Left ventricle myocardium inferior (tissue), 1 donor: ENCODE measurements at places on chromosomes 16 and 17. TPM values are rescaled to one million over a fixed set of nuclear protein-coding genes. Genes with fewer than 3 reads are reported as not detected.

DNA sequence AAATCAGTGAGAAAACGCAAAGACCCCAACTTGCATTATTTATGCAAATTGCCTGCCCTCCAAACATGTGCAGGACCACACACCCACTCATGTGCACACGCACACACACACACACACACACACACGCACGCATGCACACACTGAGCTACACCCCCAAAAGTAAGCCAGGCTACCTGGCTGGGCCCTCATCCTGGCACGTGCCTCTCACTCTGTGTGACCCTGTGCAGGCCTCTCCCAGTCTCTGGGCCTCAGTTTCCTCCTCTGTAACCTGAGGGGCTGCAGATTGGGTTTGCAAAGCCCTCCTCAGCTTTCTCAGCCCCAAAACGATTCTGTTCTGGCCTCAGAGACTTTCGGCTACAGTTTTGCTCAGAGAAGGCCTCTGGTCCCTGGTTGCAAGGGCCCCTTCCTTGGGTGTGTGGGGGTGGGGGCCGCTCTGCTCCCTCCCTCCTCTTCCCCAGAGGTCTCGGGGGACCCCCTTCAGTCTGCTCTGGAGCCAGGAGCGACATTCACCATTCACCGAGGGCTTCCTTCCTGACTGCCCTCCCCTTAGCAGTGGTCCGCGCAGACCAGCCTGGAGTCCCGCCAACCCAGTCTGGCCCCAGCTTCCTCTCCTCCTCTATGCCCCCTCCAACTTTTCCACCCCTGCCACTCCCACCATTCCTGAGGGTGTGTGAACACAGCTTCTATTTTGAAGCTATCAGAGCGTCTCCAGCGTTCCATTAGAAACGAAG, 5.4 kb upstream of the PIK3R6 start:
- no peak for DNase-seq

DNA sequence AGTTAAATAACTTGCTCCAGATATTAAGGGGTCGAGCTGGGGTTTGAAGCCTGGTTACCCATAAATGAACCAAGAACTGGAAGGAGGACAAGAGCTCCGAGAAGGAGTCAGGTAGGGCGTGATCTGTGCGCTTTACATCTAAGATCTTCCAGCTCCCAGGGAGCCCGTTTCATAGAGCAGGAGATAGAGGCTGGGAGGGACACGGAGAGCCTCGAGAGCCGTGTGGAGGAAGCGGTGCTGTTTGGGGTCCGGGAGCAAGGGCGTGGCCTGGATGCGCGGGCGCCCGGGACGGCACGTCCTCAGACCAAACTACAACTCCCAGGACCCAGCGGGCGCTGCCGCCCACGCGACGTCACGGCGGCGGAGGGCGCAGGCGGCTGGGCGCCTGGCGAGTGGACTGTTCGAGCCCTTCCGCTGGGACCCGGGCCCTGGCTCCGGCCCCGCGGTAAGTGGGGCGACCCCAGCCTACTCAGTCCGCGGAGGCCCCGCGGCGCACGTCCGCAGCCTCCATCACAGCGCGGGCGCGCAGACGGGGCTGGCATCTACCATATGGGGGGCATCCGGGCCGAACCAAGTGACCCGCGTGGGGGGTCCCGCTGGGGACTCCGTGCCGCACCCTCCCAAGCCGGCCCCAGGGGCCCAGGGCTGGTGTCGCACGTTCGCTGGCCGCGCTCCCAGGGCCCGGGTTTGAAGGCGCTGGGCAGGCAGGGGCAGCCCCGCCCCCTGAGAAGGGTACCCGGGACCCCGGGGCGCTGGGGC, at the start of gene BCKDK:
TSS of gene BCKDK (plus strand) at position 352 of the 759 bp plus-strand sequence. CDS start 838 bp downstream, outside the sequence.
- DNase-seq = peak; percentile 87

GRCh38 chr16:21645261-21645721, 7.1 kb downstream of the IGSF6 start:
- DNase-seq = no peak

- no peak for DNase-seq
Observed at GRCh38 chr17:27518545-27519521, 62.6 kb downstream of the KSR1 start.

GRCh38 chr16:74867281-74867849, 92.7 kb upstream of the FA2H start:
- no peak for DNase-seq

GRCh38 chr16:28858421-28858820, 5.2 kb upstream of the SH2B1 start:
- DNase-seq = no peak

GRCh38 chr17:76996741-76997694, 128.8 kb downstream of the MGAT5B start:
- no peak for DNase-seq

- DNase-seq = peak; percentile 7
Observed at GRCh38 chr16:57752581-57753447, 17.2 kb downstream of the KATNB1 start.

MYO15A gene
- 0.25 TPM for total RNA-seq
